ENCODE measurements at places on chromosomes 2 and 18. TPM values are rescaled to one million over a fixed set of nuclear protein-coding genes. Genes with fewer than 3 reads are reported as not detected.

The NPPC gene
- polyA plus RNA-seq: 21.5 TPM

The NR4A2 gene
- 0.48 TPM for polyA plus RNA-seq

The PRKAG3 gene
- polyA plus RNA-seq: not detected

The TIA1 gene
- 1,297 TPM for polyA plus RNA-seq
